ENCODE measurements at places on chromosomes 7 and 10. TPM values are rescaled to one million over a fixed set of nuclear protein-coding genes. Genes with fewer than 3 reads are reported as not detected.

PRRT4 gene
- total RNA-seq = 0.40 TPM

GIMAP7 gene
- 41.6 TPM for total RNA-seq

DNA2 gene
- 50.2 TPM for total RNA-seq

NXPH1 gene
- total RNA-seq = not detected

HYAL4 gene
- not detected for total RNA-seq

All from activated naive CD4-positive, alpha-beta T cell treated with anti-CD3 and anti-CD28 coated beads for 36 hours (primary cell).